Mammary microvascular endothelial cell (primary cell): ENCODE measurements at places on chromosomes 3 and 15. TPM values are rescaled to one million over a fixed set of nuclear protein-coding genes. Genes with fewer than 3 reads are reported as not detected.

GXYLT2 gene
- 0.07 and 0.64 TPM in 2 replicates for total RNA-seq

GRK7 gene
- total RNA-seq = not detected in 2 replicates

TMEM87A gene
- 30.5 and 35.0 TPM in 2 replicates for total RNA-seq

CTSH gene
- 74.3 and 84.1 TPM in 2 replicates for total RNA-seq

IDH3A gene
- 51.1 and 68.4 TPM in 2 replicates for total RNA-seq

MRPS11 gene
- total RNA-seq = 54.6 and 61.2 TPM in 2 replicates

PP2D1 gene
- not detected in 2 replicates for total RNA-seq

CHRNA3 gene
- total RNA-seq = not detected in 2 replicates

AADAC gene
- 0.39 and 0.87 TPM in 2 replicates for total RNA-seq

GAP43 gene
- total RNA-seq = not detected in 2 replicates

CYP1A2 gene
- not detected in 2 replicates for total RNA-seq

PLD1 gene
- 36.4 and 39.6 TPM in 2 replicates for total RNA-seq

PIK3CB gene
- total RNA-seq = 11.1 TPM in 2 replicates

FBXW12 gene
- not detected in 2 replicates for total RNA-seq

ACAN gene
- under 0.01 TPM in 1 of 2 replicates, not detected in the other for total RNA-seq

MESP1 gene
- total RNA-seq = 0.34 and 1.1 TPM in 2 replicates

CPNE4 gene
- not detected in 2 replicates for total RNA-seq

CPLX3 gene
- total RNA-seq = not detected in 2 replicates

DGKG gene
- 2.4 and 2.9 TPM in 2 replicates for total RNA-seq

SAMMSON gene
- total RNA-seq = not detected in 2 replicates

ARPIN gene
- total RNA-seq = 11.8 and 12.8 TPM in 2 replicates

SMCO1 gene
- total RNA-seq = not detected in 2 replicates

AQR gene
- total RNA-seq = 20.5 and 31.4 TPM in 2 replicates

FRMD4B gene
- 23.6 and 36.4 TPM in 2 replicates for total RNA-seq

SI gene
- total RNA-seq = not detected in 2 replicates

RTP3 gene
- not detected in 2 replicates for total RNA-seq

SV2B gene
- 1.3 and 1.7 TPM in 2 replicates for total RNA-seq

GPR156 gene
- 0.07 and 0.20 TPM in 2 replicates for total RNA-seq
